ENCODE measurements at places on chromosomes 2 and 18.

DNA sequence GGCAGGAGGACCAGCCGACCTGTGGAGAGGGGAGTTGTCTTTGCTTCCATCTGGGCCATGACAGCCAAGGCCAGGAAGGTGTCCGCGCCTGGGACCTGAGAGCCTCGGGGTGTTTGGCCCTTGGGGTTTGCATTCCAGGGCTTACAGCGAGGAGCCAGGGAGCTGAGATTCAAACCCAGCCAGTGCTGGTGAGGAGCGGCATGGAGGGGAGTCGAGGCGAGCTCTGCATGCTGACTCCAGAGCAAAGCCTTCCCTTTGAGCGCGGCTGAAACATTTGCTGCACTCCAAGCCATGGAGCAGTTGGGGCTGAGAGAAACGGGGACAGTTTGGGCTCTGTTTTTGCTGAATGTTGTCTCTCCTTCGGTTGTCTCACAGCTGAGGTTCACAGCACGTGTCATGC is 77.4 kb downstream of the TWIST2 start:
- no peak for DNase-seq

- no peak for DNase-seq
Observed at GRCh38 chr2:3214806-3215404, 162.7 kb downstream of the EIPR1 start.

- no peak for DNase-seq
Observed at GRCh38 chr2:6957910-6958615, 40.9 kb downstream of the RNF144A start.

GRCh38 chr18:23964282-23965238 is 50.0 kb upstream of the TTC39C start:
- DNase-seq: peak; percentile 16

- peak; percentile 75 for DNase-seq
Observed at GRCh38 chr18:22930089-22930713, 2.9 kb upstream of the RBBP8 start.

GRCh38 chr2:197102231-197102630 is 175.7 kb upstream of the PGAP1 start:
- DNase-seq: no peak

DNA sequence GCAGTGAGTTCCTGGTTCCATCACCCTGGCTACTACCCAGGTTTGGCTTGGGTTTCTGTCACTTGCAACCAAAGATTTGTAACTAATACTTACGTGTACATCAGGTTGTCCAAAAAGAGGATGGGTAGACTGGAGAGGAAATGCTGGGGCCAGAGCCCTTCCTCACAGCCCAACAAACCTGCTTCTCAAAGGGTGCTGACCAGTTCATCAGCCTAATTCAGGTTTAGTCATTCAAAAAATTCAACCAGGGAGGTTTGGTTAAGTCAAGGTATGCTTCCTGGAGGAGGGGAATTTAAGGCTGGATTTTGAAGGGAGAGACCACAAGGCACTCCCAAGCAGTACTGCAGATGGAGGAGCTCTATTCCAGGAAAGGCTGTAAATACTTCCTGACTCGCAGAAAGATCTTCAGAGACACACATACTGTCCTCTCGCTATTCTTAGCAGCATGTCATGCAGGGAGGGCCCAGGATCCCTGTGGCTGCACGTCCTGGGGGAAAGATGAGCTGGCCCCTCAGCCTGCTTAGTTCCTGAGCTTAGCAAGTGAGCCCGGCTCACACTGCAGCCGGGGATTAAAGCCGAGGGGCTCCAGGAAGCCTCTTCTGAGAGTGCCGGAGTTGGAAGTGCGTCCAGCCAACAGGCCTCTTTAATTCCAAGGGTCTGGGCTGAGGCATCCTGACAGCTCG is 40.0 kb upstream of the BIN1 start:
- DNase-seq: no peak

DNA sequence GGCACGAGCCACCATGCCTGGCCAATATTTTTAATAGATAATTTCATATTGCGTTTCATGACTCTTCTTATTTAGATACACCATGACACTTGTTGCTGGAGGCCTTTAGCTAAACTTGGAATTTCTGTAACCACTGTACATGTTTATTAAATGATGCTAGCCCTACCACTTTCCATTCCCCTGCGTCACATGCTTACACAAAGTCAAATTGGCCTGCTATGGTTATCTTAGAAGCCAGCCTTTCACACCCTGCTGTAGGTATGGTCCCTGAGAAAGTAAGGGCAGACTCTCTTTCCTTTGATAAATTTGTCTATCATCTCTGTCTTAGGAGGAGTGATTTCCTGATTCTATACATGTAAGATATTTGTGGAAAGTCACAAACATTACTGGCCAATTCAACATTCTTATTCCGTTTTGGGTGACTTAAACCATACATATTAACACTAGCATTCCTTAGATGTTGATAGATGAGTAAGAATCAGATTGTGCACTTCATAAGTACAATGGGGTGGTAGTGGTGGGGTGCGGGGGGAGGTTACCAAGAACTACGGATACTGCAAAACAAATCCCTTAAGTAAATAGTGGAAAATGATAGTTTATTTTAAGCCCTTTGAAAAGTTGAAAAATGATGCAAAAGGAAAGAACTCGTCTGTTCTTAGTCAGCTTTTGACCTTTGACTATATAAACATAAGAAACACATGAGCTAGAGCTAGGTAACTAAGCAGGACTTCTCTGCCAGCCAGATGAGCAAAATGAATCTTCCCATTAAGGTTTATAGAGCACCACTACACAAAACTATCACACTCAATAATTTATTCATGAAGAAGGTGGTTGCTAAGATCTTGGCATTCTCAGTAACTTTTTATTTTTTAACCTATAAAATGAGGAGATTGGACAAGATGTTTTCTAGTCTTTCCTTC is 7.9 kb upstream of the NDUFV2 start:
- no peak for DNase-seq

- no peak for DNase-seq
Observed at GRCh38 chr2:15863089-15863488, 77.3 kb upstream of the MYCN start.

DNA sequence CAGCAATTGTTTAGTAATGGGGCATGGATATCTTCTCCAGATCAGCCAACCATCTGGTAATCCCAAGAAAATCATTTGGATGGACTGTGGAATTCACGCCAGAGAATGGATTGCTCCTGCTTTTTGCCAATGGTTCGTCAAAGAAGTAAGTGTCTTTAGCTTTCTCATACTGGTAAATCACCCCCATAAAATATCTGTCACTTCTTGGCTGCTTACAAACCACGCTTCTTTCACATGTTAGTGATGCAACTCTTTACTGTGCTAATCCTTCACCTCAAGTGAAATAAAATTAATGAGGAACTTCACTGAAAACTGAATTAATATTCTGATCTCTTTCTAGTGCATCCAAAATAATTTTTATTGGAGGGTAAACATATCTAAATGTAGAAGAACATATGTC is 18.9 kb downstream of the CPO start:
- DNase-seq: no peak

GRCh38 chr2:205771031-205771430 is 88.7 kb downstream of the NRP2 start:
- DNase-seq: no peak

GRCh38 chr18:2572171-2572569 is 813 bp downstream of the NDC80 start:
- peak; percentile 86 for DNase-seq

DNA sequence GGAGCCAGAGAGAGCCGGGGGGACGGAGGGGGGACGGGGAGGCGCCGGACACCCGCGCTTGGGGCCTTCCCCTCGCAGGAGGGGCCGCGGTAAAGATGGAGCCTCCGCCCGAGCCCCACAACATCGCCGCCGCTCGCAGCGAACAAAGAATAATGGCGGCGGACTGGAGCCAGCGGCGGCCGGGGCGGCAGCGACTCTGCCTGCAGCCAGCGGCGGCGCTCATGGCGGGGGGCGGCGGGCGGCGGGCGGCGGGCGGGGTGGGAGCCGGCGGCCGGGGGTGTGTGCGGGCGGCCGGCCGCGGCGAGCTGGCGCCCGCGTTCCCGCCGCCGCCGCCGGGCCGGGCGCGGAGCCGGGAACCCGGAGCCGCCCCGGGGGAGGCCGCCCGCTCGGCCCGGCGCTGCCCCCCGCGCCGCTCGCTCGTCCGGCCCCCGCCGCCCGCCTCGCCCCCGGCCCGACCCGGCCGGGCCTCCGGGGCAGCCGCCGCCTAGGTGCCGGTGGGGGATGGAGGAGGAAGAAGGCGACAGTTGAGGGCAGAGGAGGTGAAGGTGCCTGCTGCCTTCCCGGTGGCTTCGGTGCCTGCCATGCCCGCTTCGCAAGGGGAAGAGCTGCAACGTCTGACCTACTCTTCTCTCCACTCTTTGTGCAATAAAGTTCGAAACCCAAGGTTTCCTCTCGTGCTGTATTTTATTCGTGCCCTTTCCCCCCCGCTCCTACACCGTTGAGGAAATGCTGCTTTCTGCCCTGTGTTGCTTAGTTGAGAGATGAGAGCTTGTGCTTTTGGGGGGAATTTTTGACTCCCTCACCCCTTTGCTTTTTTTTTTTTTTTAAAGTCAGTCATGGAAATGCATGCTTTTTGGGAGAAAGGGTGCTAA is 634 bp downstream of the CREB1 start:
- DNase-seq: peak; percentile 72
